ENCODE measurements at places on chromosomes 11 and 22.

GRCh38 chr11:7563281-7563680, 49.5 kb downstream of the PPFIBP2 start:
- DNase-seq, result no peak

- DNase-seq, result no peak
These were observed 68.6 kb downstream of the CDKN1C start for GRCh38 chr11:2816941-2817421.

GRCh38 chr11:12291313-12291712, 86.1 kb upstream of the PARVA start:
- DNase-seq, result no peak

GRCh38 chr11:125407046-125407445, 89.0 kb downstream of the FEZ1 start:
- DNase-seq, result no peak
